ENCODE measurements at places on chromosomes 11 and 22. TPM values are rescaled to one million over a fixed set of nuclear protein-coding genes. Genes with fewer than 3 reads are reported as not detected.

CCDC34 gene
- total RNA-seq = 17.8 TPM

CUL5 gene
- total RNA-seq = 28.4 TPM

MUC5B gene
- total RNA-seq = not detected

SELENOM gene
- 0.49 TPM for total RNA-seq

GRCh38 chr22:46459347-46460065 lies 77.9 kb downstream of the CELSR1 start:
- H3K36me3 ChIP-seq = no peaks in the 10 kb centered on the region
- no peaks in the 10 kb centered on the region for H3K27me3 ChIP-seq
- no peak for DNase-seq
- no peak overlapping the region for H3K4me3 ChIP-seq

DNA sequence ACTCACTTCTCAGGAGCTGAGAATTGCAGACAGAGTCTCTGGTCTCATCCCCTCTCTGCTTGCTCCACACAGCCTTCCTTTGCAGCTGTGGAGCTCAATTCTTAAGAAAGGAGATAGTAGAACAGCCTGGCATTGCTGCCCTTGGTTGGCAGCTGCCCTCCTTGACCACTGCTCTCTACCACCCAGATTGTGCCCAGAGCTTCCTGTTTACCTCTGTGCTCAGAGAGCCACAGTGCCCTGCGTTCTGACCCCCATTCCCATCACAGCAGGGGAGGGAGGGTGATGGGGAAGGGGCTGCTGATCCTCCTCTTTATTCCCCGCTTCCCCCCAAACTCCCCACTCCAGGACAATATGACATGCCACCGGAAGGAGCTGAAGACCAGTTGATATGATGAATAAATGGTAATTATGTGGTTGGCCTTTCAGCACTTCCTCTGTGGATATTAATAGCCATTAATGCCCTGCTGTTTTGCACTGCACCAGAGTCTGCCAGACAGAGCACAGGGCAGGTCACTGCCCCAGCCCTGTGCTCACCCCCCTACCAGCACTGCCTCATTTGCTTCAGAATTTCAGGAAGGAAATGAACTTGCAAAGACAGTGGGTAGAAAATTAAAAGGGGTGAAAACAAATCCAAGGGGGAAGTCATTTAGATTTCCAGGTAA lies 426.8 kb upstream of the CADM1 start:
- no peak overlapping the region for H3K4me3 ChIP-seq
- no peak overlapping the region for H3K27ac ChIP-seq
- DNase-seq = no peak

DNA sequence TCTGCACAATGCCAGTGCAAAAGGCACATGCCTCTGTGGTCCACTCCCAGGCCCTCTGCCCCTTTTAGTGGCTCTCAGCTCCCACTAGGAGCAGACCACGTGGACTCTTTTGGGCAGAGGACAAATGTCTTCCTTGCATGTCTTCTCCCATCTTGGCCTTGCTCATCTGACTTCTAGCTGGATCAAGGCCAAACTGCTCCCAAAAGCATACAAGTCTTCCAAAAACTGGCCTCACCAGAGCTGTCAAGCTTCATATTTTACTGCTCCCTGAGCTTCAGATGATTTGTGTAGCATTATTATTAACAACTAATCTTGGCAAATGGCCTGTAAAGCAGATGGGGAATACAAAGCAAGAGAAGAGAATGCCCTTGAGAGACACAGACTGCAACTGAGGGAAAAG lies 6.9 kb downstream of the SMPD1 start:
- H3K27me3 ChIP-seq = no peaks in the 10 kb centered on the region
- H3K36me3 ChIP-seq = peaks cover 24% of the 10 kb centered on the region
- no peak for DNase-seq

GRCh38 chr11:57164317-57164716 lies 17.4 kb upstream of the LRRC55 start:
- H3K27me3 ChIP-seq = peaks cover 3% of the 10 kb centered on the region
- no peak overlapping the region for H3K27ac ChIP-seq
- DNase-seq = no peak
- no peaks in the 10 kb centered on the region for H3K4me1 ChIP-seq
- no peak overlapping the region for H3K4me3 ChIP-seq

GRCh38 chr11:75225794-75226193 lies 14.8 kb upstream of the TPBGL start:
- H3K27ac ChIP-seq = no peak overlapping the region
- no peak overlapping the region for H3K4me3 ChIP-seq
- no peaks in the 10 kb centered on the region for H3K36me3 ChIP-seq

- H3K4me3 ChIP-seq = no peak overlapping the region
- H3K27ac ChIP-seq = no peak overlapping the region
- no peaks in the 10 kb centered on the region for H3K36me3 ChIP-seq
These were observed 19.4 kb upstream of the CCDC179 start for GRCh38 chr11:22879630-22880029.

GRCh38 chr11:60129853-60130252 lies 41.4 kb downstream of the MS4A2 start:
- no peak overlapping the region for H3K27ac ChIP-seq
- no peaks in the 10 kb centered on the region for H3K36me3 ChIP-seq
- no peak overlapping the region for H3K4me3 ChIP-seq
- no peaks in the 10 kb centered on the region for H3K4me1 ChIP-seq
- no peaks in the 10 kb centered on the region for H3K27me3 ChIP-seq
- DNase-seq = no peak

- DNase-seq = no peak
- H3K27me3 ChIP-seq = peaks cover 14% of the 10 kb centered on the region
- no peak overlapping the region for H3K4me3 ChIP-seq
- peaks cover 18% of the 10 kb centered on the region for H3K4me1 ChIP-seq
- H3K27ac ChIP-seq = peak overlapping the region; percentile 14
- H3K36me3 ChIP-seq = peaks cover 10% of the 10 kb centered on the region
These were observed 198.5 kb upstream of the CTSC start for GRCh38 chr11:88535916-88536547.

All from activated CD8-positive, alpha-beta memory T cell treated with anti-CD3 and anti-CD28 coated beads, Interleukin-2, amount 10 ng/mL, durations not matched to agents 7 days and 5 days (primary cell).